ENCODE measurements at places on chromosomes 1 and 21.

DNA sequence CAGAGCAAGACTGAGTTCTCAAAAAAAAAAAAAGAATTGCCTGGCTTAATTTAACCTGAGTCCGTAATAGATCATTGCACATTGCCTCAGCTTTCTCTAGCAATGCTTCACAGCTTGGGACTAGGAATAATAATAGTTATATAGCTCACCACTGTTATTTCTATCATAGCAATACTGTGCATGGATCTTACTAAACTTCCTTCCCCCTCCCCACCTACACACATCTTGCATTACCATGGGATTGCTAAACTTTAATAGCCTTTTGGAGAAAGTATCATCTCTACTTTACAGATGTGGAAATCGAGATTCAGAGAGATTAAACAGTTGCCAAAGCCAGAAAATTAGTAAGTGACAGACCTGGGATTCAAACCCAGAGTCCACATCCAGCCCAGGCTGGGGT is 99.4 kb downstream of the ATP5PO start:
- DNase-seq, result no peak

- no peak for DNase-seq
These were observed 1234.4 kb downstream of the KCNT2 start for GRCh38 chr1:195373856-195374255.

GRCh38 chr1:29590583-29591565 is 354.6 kb downstream of the PTPRU start:
- no peak for DNase-seq

GRCh38 chr1:246618240-246618808 is 52.1 kb downstream of the CNST start:
- no peak for DNase-seq

- DNase-seq, result no peak
These were observed 21.3 kb downstream of the CTTNBP2NL start for GRCh38 chr1:112417271-112417670.

- DNase-seq, result peak; percentile 94
These were observed 11.9 kb upstream of the EDN2 start for GRCh38 chr1:41496080-41497055.

- no peak for DNase-seq
These were observed 126.9 kb upstream of the ETS2 start for GRCh38 chr21:38678827-38679226.

GRCh38 chr1:228245111-228245510 is 37.3 kb downstream of the OBSCN start:
- no peak for DNase-seq
